ENCODE measurements at places on chromosomes 4 and X.
A peak's percentile ranks its signal among the peaks of the same experiment; 100 is the strongest.

DNA sequence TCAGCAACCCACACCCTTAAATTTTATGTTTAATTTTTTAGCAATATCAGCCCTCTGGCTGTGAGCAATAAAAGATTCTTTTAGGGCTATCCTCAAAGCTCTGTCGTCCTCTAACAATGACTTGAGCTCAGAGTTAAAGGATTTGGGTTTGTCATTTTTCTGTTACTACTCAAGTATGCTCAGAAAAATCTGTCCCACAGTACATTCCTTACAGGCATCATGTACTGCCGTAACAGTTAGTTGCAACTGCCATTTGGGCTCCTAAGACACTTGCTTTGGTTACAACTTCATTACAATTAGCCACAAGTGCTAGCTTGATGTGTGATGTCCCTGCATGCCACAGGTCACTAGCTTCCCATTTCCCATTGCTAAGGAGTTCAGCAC is 33.2 kb downstream of the COQ2 start:
- no peak for DNase-seq

DNA sequence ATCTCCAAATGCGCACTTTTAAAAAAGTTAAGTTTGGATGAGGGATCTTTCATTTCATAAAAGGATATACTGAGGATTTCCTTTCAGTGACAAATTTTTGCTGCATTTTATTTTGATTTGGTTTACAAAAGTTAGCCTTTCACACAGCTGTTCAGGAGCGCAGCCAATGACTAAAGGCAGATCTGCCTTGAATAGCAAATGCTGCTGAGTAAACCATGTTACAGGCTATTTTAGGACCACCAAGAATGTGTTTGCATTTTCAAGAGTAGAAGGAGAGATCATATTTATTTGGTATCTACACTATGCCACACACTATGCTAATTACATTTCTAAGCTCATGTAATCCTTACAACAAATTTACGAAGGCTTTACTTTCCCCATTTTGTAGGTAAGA is 92.1 kb downstream of the MAMLD1 start:
- DNase-seq: no peak

GRCh38 chr4:184765473-184766340 is 31.8 kb upstream of the CENPU start:
- DNase-seq: no peak

DNA sequence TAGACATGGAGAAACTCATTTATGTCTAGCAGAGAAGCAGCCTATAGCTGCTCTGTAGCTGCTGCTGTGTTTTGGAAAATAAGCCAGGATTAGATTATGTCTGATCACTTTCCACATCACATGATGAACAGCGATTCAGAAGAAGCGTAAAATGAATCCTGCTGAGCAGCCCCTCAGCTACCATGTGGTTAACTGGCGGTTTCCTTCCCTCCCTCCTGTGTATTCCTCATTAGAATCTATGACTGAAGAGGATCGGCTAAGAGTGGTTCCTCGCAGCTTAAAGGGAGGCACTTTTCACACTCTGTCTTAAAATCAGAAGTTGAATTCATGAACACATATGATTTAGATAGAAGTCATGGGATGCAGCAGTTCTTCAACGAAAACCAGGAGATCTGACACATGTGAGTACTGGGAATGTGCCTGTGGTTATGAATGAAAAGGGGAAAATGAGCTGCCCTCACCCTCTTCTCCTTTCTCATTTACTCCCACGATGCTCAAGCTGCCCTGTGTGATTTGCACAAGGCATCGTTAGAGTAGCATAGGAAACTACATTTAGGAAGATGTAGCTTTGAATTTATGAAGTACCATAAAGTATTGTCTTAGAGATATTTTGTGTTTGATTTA is at the start of gene PPEF1:
TSS of gene PPEF1 (plus strand) at position 220 of the 624 bp plus-strand sequence. CDS start at position 356, 136 bp downstream.
- DNase-seq: no peak

DNA sequence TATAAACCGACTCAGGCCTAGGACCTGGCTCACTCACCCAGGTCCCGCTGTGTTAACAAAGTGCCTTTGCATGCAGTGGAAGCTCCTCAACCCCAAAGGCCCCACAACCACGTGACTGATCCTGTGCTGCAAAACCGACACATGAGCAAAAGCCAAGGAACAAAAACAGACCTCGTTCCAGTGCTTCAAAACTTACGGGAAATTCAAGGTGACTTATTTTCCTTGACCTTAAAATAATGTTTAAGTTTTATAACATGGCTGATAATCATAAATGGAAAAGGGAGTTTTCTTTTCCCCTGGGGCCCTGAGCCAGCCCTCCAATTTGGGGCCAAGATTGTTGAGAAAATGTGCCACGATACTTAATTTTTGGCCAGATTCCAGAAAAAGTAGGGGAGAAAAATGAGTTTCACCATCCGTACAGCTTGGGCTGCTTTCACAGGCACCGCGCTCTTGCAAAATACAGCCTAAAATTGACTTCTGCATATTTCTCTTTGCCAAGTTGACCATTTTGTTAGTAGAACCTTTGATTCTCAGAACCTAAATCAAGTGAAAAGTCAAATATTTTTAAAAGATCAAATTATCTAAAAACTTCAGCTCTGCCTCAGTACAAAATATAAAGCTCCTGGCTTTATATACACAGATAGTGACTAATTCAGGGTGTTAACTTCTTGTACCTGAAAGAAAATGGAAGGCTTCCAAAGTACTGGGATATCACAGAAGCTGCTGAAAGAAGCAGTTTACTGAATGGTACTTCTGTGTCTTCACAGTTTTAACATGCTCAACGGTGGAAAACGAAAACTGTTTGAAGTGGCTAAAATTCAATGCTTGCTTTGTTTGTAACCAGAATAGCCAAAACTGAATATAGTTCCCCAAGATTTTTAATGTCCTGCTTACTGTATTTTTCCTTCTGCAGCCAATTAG is 93.8 kb downstream of the APBB2 start:
- DNase-seq: no peak

DNA sequence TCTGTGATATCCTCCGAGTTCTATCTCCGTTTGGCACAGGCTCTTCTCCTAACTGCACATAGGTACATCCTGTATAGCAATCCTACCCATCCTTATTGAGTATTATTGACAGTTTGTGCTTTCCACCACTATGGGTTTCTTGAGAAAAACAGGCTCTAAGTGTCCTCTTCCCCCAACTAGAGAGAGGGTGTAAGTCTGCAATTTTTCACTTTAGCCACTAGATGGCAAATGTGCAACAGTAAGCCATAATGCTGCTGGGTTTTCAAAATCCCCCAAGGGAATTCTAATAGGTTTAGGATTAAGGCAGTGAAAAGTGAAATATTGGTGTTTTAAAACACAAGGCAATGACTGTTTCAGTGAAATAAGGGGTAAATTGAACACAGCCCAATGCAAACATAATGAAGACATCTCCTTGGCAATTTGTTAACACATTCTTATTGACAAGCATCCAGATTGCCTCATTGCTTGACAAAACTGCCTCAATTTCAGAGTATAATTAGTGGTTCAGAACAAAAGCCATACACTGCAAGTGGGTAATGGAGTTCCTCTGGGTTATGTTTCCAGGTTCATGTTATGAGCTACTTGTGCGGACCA is 239.0 kb upstream of the HTR2C start:
- DNase-seq: no peak

DNA sequence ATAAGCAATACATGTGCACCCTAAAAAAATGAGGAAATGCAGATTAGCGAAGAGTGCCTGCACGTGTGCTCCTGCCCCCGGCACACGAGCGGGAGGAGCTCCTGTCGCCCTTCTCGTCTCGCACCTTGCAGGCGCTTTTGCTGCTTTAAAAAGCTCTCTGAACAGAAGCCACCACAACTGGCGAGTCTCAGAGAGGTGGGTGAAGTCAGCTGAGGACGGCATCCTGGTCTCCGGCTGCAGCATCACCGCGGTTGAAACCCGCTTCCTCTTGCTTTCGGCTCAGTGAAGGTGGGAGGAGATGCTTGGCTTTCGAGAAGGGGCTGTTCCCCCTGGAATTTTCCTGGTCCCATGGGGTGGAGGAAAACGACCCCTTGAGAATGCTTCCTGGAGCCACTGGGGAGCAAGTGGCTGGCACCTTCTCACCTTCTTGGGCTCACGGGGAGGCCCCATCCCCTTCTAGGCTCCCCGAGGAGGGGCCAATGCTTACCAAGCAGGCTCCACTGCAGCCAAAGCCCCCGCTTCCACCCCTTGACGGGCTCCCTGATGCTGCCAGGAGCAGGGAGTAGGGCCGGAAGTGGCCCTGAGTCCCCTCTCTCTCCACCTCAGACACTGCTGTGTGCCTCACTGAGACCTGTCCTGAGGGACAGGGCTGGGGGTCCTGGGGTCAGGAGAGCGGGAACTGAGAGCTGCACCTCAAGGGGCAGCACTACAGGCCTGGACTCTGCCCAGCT is 29.2 kb upstream of the MXD4 start:
- peak; percentile 77 for DNase-seq

GRCh38 chr4:186685767-186686183 is 37.9 kb downstream of the FAT1 start:
- no peak for DNase-seq

GRCh38 chr4:304969-305680 is at the start of gene ZNF732:
TSS of gene ZNF732 (minus strand) at chr4:305474. CDS start at chr4:305310, 164 bp downstream.
- DNase-seq: no peak

- no peak for DNase-seq
Measured at GRCh38 chr4:22712529-22712928, 19.8 kb downstream of the GBA3 start.

- no peak for DNase-seq
Measured at GRCh38 chr4:44425614-44426208, 22.9 kb downstream of the KCTD8 start.

GRCh38 chr4:114093221-114093715 is 113.8 kb upstream of the ARSJ start:
- DNase-seq: no peak

- DNase-seq: no peak
Measured at GRCh38 chr4:119050527-119051090, 85.0 kb upstream of the MYOZ2 start.

- DNase-seq: no peak
Measured at GRCh38 chr4:153509724-153510123, 43.6 kb downstream of the TMEM131L start.

DNA sequence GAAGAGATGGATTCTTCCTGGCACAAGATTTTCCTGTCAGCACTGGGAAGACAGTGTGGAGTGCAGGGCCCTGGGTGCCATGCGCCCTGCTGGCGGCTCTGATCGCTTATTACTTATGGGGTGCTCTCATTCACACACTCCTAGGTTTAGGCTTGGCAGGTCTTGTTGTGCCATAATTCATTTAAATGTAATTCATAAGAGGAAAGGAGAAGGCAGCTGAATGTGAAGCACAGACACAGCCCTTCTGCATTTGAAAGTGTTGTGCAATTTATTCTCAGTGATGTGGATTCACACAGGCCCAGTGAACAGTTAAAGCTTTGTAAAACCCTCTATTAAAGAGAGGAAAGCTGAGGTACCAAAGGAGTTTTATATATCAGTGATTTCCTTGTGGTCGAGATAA is 249.7 kb downstream of the C4orf33 start:
- no peak for DNase-seq

DNA sequence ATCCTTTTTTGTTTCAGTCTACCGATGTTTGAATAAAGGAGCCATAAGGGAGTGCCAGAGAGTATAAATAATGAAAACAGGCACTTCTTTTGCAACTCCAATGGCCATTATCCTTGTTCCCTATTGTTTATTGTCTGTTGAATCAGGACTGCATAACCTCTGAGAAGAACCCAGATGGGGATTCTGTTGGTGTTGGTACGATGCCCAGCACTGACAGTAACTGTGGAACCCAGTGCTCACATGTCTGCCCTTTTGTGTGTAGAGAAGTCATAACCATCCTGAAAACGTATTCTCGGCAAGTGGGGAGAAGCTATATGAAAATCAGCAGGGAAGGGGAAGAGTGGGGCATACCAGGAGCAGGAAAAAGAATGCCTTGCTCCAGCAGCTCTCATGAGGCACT is 195.1 kb upstream of the EDNRA start:
- DNase-seq: no peak

DNA sequence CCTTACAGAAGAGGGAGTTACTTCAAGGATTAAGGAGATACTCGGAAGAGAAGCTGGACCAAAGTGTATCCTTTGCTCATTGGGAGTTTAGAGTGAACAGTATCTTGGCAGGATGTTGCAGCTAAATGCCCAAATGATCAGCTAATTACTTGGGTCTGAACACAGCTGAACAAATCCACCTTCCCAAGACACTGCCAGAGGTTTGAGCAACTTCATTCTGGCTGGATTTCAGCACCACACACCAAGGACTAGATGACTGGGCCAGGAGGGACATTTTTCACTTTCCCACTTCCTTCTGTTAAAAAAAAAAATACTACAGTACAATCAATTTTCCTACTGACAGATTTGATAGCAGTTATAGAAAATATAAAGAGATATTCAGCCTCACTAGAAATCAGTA is 324.6 kb downstream of the MID1IP1 start:
- DNase-seq: no peak

GRCh38 chr4:126898815-126899214 is 733.9 kb upstream of the INTU start:
- DNase-seq: no peak

DNA sequence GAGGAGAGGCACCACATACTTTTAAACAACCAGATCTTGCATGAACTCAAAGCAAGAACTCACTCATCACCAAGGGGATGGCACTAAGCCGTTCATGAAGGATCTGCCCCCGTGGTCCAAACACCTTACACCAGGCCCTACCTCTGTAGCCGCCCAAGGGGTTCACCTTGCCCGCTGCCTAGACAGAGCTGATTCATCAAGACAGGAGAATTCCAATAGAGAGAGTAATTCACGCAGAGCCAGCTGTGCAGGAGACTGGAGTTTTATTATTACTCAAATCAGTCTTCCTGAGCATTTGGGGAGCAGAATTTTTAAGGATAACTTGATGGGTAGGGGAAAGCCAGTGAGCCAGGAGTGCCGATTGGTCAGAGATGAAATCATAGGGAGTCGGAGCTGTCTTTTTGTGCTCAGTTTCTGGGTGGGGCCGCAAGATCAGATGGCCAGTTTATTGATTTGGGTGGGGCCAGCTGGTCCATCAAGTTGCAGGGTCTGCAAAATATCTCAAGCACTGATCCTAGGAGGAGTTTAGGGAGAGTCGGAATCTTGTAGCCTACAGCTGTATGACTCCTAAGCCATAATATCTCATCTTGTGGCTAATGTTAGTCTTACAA is 364.7 kb downstream of the PCDH7 start:
- no peak for DNase-seq

DNA sequence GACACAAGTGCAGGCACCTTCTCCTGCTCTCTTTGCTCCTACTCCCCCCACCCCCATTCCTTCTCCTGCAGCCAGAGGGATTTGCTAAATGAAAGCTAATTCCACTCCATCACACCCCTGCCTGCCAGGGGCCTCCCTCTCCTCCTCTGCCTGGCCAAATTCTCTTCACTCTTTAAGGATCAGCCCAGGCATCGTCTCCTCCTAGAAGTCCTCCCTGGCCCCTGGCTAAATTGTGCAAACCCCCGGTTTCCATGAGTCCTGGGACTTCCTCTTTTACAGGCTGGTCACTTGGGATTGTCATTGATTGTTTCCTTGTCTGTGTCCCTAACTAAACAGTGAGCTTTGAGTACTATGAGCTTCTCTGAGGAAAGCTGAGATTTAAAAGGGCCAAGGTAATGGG is 8.7 kb upstream of the ABLIM2 start:
- no peak for DNase-seq

DNA sequence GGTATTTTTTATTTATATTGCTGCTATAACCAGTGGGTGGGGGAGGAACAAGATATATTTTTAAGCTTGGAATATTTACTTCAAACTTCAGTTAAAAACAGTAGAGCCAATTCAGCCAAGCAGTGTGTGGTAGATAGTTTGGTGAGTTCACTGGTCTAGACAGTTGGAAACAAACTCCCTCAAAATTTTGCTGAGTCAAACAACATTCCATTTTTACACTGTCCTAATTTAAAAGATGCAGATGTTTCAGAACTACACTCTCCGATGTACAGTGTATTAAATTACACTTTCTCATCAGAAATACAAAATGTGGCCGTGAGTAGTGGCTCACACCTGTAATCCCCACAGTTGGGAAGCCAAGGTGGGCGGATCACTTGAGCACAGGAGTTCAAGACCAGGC is 23.3 kb downstream of the PRKX start:
- DNase-seq: no peak
